ENCODE measurements at places on chromosomes 16 and 17. TPM values are rescaled to one million over a fixed set of nuclear protein-coding genes. Genes with fewer than 3 reads are reported as not detected.

TP53TG3F gene
- total RNA-seq = not detected

CD2BP2 gene
- 61.9 TPM for total RNA-seq

CFDP1 gene
- 25.7 TPM for total RNA-seq

CEP112 gene
- total RNA-seq = 5.0 TPM

GRCh38 chr16:25912321-25912720 is 220.6 kb downstream of the HS3ST4 start:
- H3K27me3 ChIP-seq = no peaks in the 10 kb centered on the region
- H3K27ac ChIP-seq = no peak overlapping the region
- H3K4me3 ChIP-seq = no peak overlapping the region
- H3K4me1 ChIP-seq = no peaks in the 10 kb centered on the region
- no peak for DNase-seq
- H3K36me3 ChIP-seq = no peaks in the 10 kb centered on the region

DNA sequence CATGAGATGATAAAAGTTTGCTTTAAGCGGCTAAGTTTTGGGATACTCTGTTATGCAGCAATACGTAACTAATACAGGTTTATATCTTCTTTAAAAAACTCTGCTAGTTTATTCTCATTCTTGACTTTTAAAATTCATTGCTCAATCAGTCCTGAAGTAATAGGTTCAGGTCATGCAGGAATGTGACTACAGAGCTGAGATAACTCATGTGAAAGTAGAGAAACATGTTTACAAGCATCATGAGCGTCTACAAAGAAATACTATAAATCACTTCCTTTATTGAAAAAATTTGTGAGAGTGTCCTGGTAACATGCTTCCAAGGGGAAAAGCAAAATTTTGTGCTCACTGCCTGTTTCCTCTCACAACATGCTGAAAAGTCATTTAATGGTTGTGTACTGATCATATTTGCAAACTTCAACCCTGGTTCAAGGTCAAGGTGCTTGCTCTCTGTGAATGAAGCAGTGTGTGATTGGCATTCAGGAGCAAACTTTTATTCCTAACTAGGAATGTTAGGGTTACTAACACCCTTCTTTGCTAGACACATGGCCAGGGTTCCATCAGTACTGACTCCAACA is 12.5 kb upstream of the TMIGD1 start:
- no peaks in the 10 kb centered on the region for H3K36me3 ChIP-seq
- H3K27ac ChIP-seq = no peak overlapping the region
- H3K27me3 ChIP-seq = no peaks in the 10 kb centered on the region
- no peak for DNase-seq
- no peak overlapping the region for H3K4me3 ChIP-seq
- peaks cover 20% of the 10 kb centered on the region for H3K4me1 ChIP-seq

DNA sequence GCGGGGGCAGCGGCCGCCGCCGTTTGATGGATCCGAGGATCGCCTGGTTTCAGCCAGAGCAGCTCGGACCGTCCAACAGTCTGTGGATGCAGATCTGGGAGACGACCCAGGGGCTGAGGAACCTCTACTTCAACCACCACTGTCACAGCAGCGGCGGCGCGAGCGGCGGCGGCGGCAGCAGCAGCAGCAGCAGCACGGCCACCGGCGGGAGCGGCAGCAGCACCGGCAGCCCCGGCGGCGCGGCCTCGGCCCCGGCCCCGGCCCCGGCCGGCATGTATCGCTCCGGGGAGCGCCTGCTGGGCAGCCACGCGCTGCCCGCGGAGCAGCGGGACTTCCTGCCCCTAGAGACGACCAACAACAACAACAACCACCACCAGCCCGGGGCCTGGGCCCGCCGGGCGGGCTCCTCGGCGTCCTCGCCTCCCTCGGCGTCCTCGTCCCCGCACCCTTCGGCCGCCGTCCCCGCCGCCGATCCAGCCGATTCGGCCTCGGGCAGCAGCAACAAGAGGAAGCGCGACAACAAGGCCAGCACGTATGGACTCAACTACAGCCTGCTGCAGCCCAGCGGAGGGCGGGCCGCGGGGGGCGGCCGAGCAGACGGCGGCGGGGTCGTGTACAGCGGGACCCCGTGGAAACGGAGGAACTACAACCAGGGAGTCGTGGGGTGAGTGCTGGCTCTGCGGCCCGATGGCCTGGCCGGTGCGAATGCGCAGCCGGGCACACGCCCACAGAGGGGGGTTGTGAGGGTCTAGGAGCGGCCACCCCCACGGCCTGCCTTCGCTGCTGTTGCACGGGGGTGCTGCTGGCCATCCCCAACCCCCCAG is 702 bp downstream of the TENT4B start:
- DNase-seq = peak; percentile 50
- peaks cover 8% of the 10 kb centered on the region for H3K36me3 ChIP-seq
- H3K4me3 ChIP-seq = peak overlapping the region; percentile 82

DNA sequence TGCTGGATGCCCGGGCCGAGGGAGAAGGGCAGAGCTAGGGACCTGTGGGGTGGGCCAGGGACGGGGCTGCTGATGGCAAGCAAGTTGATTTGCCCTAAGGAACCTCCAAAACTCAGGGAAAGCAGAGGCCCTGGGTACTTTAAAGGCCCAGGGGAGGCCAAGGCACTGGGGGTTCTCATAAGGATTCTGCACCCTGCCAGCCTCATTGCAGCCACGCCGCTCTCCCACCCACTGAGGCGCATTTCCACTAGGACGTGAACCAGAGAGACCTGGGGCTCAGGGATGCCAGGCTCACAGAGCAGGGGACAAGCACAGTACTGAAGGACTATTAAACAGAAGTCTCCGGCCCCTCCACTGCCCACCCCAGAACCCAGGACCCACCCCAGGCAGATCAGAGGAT is 39.4 kb upstream of the RBFOX3 start:
- H3K4me1 ChIP-seq = no peaks in the 10 kb centered on the region
- peaks cover 51% of the 10 kb centered on the region for H3K27me3 ChIP-seq
- no peak for DNase-seq
- peaks cover 1% of the 10 kb centered on the region for H3K36me3 ChIP-seq

GRCh38 chr17:2034806-2035540 is 5.0 kb downstream of the DPH1 start:
- H3K27ac ChIP-seq = no peak overlapping the region
- no peak for DNase-seq
- H3K27me3 ChIP-seq = no peaks in the 10 kb centered on the region
- H3K4me3 ChIP-seq = no peak overlapping the region

DNA sequence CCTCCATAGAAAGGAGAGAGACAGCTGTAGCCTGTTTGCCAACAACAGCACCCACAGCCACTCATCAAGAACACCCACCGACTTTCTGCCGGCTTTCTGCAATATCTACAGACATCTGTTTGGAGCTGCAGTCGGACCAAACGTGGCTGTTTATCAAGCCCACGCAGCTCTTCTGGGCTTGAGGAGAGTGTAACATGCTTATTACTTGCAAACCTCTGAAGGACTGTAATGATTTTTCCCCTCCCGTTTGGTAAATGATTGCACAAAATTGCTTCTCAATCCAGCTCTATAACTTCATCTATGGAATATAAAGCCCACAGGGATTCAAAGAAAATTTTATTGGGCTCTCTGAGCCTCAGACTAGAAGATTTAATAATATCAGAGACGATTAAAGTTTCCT is 100.5 kb downstream of the VAT1L start:
- no peaks in the 10 kb centered on the region for H3K36me3 ChIP-seq
- no peak overlapping the region for H3K27ac ChIP-seq
- H3K4me3 ChIP-seq = no peak overlapping the region
- H3K27me3 ChIP-seq = peaks cover 7% of the 10 kb centered on the region
- DNase-seq = no peak
- no peaks in the 10 kb centered on the region for H3K4me1 ChIP-seq
